Transverse colon (tissue), 4 donors: ENCODE measurements at places on chromosomes 16 and 17. TPM values are rescaled to one million over a fixed set of nuclear protein-coding genes. Genes with fewer than 3 reads are reported as not detected.
A peak's percentile ranks its signal among the peaks of the same experiment; 100 is the strongest.

DNA sequence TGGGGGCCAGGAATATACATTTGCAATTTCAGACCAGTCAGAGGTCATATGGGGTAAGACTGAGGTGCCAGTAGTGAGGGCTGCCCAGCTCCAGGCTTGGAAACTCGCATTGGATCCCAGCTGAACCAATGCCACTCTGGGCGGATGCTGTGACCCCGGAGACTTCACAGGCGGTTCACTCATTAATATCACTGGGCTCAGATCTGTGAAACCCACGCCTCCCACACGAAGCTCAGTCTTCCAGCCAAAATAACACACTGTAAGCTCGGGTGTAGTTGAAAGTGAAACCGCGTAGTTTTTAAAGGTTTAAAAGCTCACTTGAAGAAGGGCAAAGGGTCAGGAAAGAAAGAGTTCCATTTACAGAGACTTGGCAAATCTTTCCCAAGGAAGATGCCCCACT is 254.8 kb downstream of the FOXL1 start:
- DNase-seq, result no peak

GRCh38 chr17:9037736-9038135 is 16.4 kb downstream of the NTN1 start:
- DNase-seq, result no peak

The PYDC1 gene
- not detected for total RNA-seq

GRCh38 chr16:85498607-85499006 is 114.5 kb upstream of the GSE1 start:
- peak; percentile 74 for DNase-seq

DNA sequence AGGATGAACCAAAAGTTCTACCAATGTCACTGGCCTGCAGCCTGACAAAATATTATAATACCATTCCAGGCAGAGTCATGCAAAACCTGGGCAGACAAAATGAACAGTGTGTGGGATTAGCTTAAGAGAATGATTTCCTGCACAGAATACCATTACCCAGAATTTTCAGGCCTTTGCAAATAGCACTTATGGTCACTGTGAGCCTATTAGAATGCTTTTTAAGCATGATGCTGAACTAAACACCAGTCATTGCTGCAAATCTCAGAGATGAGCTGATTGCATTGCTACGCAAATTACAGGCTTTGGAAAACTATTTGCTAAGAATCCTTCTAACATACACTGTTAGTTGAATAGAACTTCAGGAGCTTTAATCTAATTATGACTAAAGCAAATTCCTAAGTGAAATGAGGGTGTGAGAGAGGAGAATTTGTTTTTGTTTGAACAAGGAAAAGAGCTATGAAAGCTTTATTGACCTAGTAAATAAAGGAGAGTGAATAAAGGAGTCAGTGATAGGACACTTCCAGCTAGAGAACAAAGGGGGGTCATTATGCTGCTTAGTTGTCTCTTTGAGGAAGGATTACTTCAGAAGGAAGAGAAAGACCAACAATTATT is 398.8 kb downstream of the HS3ST3B1 start:
- no peak for DNase-seq

The CMTM4 gene
- 167 TPM for total RNA-seq

DNA sequence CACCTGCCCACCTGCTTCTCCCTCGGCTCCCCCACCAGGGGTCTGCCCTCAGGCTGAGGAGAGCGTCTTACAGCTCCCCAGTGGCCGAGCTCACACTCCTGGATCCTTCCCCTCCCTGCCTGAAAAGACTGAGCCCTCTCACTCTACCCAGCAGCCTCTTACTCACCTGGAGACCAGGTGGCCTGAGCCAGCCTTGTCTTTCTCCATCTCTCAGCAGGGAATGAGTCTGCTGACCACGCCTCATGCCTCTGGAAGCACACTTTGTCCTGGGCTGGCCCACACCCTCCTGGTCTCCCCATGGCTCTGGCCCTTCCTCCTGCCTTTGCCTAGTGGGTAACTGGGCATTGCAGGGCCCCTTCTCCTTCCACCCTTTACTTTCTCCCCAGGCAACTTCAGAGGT is 177.2 kb downstream of the ENGASE start:
- no peak for DNase-seq

The CPNE7 gene
- 0.41 TPM for total RNA-seq

DNA sequence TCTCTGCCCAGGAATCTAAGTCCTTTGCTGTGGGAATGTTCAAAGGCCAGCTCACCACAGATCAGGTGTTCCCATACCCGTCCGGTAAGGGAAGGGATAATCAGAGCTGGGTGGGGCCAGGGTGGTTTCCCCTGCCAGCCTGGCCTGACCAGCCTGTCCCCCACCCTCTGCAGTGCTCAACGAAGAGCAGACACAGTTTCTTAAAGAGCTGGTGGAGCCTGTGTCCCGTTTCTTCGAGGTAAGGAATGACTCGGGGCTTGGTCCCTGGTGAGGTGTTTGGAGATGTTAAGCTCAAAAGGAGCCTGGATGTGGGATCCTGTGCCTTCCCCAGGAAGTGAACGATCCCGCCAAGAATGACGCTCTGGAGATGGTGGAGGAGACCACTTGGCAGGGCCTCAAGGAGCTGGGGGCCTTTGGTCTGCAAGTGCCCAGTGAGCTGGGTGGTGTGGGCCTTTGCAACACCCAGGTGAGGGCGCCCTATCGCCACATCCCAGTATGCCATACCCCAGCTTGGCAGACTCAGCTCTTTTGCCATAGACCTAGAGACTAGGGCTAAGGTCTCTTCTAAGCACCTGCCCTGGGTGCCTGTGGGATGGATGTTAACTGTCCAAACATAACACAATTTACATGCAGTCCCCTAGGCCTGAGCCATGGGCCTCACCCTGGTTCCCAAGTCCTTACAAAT is 997 bp downstream of the ACADVL start:
- peak; percentile 77 for DNase-seq

GRCh38 chr17:10332515-10332914 is 40.3 kb downstream of the MYH13 start:
- no peak for DNase-seq

The GDPD3 gene
- 30.8 TPM for total RNA-seq

GRCh38 chr17:15900871-15901270 is 44.1 kb upstream of the ADORA2B start:
- no peak for DNase-seq

DNA sequence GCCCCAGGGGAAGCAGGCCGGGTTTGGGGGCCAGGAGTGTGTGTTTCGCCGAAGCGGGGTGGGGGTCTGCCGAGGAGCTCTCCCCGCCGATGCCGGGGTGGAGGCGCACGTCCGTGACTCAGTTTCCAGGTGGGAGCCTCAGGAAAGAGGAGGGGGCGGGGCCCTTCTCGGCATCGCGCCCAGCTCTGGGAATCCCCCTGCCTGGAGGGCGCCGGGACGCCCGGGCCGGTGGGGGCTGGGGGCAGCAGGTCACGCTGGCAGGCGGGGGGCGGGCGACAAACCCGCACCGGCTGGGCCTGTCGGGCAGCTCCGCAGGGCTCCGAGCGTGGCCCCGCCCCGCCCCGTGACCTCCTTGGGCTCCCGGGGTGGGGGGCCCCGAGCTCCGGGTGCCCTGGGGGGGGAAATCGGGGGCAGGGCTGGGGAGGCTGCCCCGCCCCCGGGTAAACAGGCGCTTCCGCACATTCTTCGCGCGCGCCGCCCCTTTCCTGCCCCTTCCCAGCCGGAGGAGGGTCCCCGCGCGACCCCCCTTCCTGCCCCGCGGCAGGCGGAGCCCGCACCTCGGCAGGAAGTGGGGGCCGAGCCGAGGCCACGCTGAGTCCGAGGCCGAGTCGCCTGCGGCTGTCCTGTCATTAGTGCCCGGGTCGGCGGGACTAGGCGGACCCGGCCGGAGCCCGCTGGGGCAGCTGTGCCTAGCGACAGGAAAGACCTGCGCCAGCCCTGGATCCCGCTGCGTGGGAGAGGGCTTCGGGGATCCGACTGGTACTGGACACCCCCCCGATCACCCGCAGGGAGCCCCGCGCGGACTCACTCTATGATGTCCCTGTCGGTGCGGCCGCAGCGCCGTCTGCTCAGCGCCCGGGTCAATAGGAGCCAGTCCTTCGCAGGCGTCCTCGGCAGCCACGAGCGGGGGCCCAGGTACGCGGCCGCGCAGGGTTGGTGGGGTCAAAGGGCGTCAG is 9.3 kb downstream of the RIPOR1 start:
- DNase-seq, result peak; percentile 73

The B3GNT9 gene
- 69.1 TPM for total RNA-seq

The DPEP3 gene
- total RNA-seq, result not detected

DNA sequence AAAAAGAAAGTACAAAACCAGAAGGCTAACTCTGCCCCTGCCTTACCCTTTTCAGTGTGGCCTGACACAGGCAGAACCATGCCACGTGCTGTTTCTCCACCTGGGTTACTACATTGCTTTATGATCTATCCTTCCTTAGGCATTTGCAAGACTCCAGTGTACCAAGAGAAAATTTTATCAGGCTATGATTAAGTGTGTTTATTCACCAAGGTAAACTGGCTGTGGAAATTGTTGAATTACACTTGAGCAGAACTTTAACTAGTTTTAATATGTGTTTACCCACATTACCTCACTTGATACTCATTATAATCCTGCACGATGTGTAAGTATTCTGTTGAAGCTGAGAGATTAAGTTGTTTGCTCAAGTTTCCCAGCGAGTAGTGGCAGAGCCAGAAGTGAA is 129.7 kb upstream of the MYOCD start:
- no peak for DNase-seq

DNA sequence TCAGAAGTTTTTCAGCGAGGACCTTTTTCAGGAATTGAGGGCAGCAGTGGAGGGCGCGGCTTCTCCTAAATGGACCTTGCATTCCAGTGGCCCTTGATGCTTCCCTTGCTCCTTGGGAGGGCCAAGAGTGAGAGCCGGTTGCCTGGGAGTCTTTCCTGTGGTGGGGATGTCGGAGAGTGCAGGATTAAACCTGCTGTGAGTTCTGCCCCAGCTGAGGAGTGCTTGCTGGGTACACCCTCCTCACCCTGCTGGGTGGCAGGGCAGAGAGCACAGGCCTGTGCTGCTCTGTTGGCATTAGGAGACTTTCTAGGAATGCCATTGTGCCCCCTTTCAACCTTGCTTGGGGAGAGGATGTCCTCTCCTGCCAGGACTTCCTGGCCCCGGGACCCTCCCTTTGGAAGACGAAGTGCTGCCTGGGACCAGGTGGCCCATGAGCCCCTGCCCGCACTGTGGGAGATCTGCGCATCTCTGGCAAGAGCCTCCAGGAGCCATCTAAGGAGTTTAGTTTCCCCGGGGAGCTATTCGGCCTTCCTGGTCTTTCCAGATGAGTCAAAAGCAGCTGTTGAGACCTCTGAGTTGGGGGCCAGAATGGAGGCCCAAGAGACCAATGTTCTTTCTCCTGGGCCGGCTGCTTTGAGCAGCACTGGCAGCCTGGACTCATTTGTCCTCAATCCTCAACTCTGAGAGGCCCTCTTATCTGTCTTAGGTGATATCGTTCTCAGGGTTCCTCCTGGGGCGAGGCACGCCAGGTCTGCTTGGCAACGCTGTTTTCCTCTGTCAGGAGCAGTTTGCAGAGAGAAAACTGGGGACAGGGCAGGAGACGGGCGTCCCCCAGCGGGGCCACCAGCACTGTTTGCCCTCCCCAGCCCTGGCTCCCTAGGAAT is 5.6 kb downstream of the LLGL2 start:
- no peak for DNase-seq

The PRSS22 gene
- 2.5 TPM for total RNA-seq
